ENCODE measurements at places on chromosomes 11 and 22.

- no peak for DNase-seq
Measured at GRCh38 chr11:46285173-46285572, 7.7 kb downstream of the CREB3L1 start.

DNA sequence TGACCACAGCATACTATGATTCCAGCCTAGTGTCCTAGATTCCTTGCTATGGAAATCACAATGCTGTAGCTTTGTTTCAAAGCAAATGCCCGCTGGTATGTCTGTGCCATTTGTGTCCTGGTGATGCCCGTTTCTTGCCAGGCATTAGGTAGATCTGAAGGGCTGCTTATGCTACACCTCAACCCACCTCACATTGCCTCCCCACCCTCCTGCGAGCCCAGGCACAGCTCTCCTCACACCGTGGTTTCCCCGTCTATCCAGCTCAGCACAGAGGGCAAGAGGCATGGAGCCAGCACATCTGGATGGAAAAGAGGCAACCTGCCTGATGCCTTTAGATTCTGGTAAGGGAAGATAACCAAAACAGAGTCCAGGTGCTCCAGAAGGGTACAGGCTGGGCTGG, 307.4 kb upstream of the B3GAT1 start:
- no peak for DNase-seq

GRCh38 chr22:41521126-41521525, 23.1 kb downstream of the POLR3H start:
- DNase-seq, result peak; percentile 24

GRCh38 chr22:25748704-25749103, 6.7 kb downstream of the MYO18B start:
- no peak for DNase-seq

DNA sequence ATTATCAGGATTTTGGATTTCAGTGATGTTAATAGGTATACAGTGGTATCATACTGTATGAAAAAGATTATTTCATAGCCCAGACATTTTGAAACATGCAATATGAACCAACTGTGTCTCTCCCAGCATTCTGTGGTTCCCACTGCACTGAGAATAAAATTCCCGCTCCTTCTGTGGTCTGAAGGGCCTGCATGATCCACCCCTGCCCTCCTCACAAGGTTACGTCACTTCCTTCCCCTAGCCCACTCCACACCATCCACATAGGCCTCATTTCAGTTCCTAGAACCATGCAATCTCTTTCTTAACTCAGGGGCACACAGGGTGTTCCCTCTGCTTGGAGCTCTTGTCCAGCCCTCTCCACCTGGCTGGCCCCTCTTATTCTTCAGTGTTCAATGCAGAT, 103.1 kb downstream of the TSPAN18 start:
- no peak for DNase-seq

DNA sequence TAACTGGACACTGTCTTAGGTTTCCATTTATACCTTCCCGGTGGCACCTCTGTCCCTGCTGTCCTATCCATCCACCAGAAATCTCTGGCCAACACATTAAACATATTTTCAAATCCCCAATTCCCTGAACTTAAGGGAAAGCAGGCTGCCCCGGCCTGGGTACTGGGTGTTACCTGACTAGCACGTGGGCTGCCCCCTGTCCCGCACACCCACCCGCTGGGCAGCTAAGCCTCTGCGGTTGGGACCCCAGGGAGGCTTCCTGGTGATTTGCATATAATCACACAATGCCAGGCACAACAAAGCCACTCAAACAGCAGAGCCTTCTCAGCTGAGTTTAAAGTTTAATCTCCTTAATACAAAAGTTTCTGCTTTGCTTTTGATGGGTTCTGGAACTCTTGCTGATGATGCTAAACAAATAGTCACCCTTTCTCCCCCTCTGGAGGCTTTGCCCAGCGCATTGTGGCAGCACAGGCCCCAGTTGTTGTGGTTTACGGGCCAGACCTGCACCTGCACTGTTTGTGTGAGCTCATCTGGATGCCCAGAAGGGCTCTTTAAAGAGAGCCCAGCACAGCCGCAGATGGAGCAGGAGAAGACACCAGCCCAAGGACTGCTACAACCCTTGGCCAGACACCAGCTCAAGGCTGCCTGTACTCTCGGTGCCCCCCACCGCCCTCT, 59.9 kb upstream of the POU2AF1 start:
- DNase-seq, result no peak

DNA sequence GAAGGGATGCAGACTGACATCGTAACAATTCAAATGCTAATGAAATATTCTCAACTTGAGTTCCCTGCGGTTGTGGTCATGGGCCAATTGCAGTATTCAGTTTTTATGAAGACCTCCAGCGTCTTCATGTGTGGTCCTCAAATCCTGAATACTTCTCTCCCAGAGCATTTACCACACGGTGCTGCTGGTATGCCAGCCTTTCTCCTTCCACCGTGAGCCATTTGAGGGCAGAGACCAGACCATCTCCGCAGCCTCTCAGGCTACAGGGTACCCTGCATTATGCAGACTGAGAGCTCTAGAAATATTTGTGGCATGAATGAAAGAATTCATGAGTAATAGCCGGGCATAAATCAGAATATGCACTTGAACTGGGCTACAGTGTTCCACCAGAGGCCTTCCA, 289.7 kb downstream of the ST3GAL4 start:
- DNase-seq, result no peak

- peak; percentile 54 for DNase-seq
Measured at GRCh38 chr11:115990004-115990447, 485.8 kb upstream of the CADM1 start.

GRCh38 chr11:69812256-69812655, 7.0 kb downstream of the FGF3 start:
- no peak for DNase-seq

DNA sequence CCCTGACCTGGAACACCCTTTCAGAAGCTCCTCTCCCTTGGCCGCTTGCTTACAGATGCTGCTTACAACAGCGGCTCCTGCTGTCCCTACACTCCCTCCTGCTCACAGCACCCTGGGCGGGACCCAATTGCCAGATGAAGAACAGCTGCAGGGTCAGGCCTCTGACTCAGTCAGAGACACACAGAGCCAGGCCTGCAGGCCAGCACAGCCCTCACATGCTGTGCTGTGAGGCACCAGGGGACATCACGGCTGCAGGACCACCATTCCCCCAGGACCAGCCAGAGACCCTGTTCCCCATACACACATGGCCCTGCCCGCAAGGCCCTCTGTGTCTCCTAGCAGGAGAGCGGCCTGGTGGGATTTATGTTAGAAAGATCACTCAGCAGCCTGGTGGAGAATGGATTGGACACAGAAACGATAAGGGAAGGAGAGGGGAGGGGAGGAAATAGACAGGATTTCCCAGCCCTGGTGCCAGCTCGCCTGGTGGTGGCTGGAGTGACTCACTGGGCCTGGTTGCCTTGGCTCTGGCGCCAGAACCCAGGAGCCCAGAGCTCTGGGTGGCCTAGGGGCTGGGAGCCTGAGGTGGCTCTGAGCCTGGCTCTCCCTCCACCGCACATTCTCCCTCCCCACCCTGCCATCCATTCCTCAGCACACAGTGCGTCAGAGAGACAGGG, 6.7 kb downstream of the CAPN5 start:
- DNase-seq, result no peak

DNA sequence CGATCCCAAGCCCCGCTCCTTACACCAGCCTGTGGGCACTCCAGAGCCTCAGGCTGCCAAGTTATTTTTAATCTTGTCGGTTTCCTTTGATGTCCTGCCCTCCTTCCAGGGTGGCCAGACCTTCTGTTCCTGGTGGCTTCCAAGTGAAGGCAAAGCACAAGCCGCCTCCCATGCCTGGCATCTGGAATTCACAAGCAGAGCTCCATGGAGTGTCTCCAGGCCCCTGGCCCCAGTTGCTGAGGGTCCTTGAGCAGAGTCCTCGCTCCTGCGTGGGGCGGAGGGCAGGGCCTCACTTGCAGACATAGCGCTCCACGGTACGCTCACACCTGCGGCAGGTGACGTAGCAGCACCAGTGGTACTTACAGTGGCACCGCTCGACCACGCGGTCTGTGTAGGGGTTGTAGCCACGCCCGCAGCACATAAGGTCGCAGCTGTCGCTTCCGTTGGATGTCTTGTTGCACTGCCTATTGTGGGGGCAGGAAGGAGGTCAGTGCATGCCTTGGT, 19.5 kb downstream of the WNT11 start:
- peak; percentile 62 for DNase-seq

DNA sequence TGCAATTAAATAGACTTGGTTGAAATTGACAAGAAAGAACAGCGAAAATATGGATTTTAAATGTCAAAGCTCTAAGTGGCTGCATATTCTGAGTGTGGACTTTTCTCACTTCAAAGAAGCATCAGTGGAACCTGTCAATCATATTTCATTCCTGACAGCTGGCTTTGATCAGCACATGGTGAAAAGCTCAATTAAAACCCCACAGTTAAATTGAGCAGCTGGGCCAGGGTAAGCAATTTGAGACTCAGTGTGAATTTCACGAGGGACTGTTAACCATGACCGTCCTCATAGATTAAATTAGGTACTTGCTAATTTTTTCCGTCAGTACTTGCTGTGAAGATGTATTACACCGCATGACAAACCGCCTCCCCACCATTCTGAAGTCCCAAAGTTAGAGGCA, 11.0 kb upstream of the OR10D3 start:
- DNase-seq, result no peak

DNA sequence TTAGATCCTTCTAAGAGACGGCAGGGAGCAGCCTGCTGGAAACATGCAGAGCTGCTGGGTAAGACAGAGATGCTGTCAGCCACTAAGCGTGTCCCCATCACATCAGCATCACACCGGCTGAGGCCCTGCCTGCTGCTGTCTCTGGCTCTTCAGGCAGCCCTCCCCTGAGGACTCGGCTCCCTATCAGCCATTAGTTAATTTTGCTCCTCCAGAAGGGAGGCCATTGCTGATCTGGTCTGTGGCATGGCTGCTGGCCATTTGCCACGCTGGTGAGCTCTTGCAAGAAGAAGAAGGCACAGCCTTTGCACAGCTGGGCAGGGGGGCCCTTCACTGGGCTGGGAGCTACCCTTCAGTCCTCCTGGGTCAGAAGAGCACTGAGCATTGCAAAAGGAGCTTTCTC, 131.2 kb upstream of the PARVA start:
- no peak for DNase-seq

DNA sequence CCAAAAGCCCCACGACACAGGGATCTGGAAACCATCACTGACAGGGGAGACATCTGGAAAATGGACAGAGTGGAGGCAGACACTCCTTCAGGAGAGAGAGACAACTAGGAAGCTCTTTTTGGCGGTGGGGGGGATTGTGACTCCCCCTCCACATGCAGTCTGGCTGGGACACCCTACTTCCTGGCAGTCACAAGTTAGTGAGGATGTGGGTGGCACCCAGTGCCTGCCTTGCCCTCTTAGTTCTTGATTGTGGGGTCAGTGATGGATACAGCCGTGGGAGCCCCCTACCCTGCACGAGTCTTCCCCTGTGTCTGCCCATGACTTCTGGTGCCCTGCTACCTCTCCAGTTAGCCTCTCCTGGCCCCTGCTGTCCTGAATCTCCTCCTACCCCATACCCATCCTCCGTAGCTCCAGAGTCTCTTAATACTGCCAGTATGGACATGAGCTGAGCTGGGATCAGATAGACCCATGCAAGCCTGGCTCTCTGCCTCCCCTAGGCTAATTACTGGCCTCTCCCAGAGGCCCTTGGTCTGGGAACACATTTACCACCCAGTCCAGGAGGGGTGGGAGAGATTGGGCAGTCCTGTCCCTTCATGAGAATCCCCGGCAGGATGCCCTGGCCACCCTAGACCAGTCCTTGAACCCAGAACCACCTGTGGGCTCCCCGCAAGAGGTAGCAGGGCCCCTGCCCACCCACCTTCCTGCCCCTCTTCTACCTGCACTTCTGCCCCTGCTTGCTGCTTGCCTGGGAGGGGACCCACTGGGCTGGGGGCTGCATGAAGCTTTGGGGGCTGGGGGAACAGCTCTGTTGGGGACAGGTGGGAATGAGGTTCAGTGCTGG, 22.8 kb downstream of the RHBDD3 start:
- DNase-seq, result no peak

DNA sequence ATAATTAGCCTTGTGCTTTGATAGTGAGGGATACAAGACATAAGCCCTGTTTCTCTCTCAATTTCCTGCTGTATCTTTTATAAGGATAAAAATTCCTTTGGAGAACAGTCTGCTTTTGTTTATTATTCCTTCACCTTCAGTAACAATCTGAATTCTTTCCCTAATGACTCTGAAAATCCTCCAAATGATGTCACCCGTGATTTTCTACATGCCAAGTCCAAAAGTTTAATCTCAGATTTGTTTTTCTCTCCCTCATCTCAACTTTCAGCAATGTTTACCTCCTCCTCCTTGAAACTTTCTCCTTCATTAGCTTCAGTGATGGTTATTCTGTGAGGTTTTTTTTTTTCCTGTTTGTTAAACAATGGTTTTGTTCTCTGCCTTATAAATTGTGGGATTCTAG, 2.2 kb downstream of the OR51E2 start:
- DNase-seq, result no peak

- DNase-seq, result no peak
Measured at GRCh38 chr11:1730059-1730629, 20.3 kb downstream of the IFITM10 start.

DNA sequence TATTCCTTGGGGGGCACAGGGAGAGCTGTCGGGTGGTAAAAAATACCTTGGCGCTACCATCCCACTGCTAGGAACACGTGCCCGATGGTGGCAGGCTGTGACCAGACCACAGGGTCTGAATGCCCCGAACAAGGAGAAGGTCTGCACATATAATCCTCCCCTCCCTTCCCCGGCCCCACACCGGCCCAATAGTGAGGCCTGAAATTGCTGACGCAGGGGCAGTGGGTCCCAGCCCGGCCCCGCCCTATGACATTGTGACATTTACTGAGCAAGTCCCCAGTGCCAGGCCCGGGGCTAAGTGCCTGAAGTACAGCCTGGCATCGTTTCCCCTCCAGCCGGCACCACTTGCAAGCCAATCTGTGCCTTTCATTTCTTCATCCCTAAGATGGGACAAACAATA, 19.5 kb downstream of the MN1 start:
- DNase-seq, result no peak

- DNase-seq, result no peak
Measured at GRCh38 chr11:95262994-95263765, 32.2 kb upstream of the SESN3 start.

GRCh38 chr11:128664317-128664716, 29.6 kb upstream of the FLI1 start:
- no peak for DNase-seq

- no peak for DNase-seq
Measured at GRCh38 chr11:13939961-13940906, 22.3 kb upstream of the SPON1 start.

- DNase-seq, result no peak
Measured at GRCh38 chr11:101187748-101188147, 58.1 kb upstream of the PGR start.
